NCI-H1694 treated with DMSO at 0.1 percent for 48 hours (cell line): ENCODE measurements at places on chromosomes 3 and 15.

DNA sequence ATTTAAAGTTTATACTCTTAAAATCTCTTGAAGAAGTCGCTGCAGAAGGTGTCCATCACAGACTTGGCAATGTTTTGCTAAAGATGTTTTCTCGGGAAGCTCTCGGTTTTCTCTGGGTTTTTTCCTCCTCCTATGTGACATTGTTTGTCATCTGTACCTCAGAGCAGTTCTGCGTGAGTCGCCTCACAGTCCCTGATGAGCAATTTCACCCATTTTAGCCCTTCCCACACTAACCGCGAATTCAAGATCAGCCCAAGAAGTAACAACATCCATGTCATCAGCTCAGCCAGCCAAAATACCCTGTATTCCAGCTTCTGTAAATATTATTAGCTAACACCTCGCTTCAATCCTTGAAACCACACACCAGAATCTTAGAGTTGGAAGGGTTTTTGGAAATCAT lies 224.3 kb upstream of the SETMAR start:
- DNase-seq, result no peak

- DNase-seq, result no peak
Observed at GRCh38 chr3:197283045-197283444, 15.4 kb downstream of the DLG1 start.

DNA sequence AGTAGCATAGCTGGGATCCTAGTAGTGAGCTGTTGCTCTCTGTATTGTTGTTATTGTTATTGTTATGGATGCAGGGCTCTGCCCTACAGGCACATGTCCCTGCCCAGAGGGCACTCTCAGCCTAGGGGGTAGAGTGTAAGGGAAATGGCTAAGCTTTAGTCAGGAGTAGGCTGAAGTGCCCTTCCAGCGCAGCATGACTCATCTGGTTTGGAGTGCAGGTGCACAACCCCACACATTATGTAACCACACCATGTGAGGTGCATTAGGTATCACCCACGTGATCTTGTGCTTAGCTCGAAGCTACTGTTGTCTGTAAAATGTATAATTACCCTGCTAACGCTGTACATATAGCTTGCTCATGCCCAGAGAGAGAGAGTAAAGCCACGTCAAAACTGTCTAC lies 48.3 kb upstream of the TIPARP start:
- no peak for DNase-seq

DNA sequence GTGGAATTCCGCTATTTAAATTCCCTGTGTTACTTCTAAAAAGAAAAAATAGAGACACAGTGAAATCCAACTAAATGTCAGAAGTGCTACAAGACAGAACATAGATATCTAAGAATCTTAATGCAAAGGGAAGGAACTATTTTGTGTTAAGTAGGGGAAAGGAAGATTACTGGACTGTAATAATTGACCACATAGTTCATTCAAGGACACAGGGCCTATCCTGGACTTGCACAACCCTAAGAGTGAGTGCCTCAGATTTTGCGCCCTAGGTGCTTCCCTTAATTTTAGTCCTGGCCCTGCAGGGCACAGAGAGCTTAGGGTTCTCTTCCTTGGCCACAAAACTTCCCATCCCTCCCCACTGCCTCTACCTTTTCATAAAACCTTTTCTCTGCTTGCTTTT lies 3.5 kb upstream of the IL20RB start:
- no peak for DNase-seq

GRCh38 chr3:160373655-160374054 lies 25.4 kb downstream of the IFT80 start:
- DNase-seq, result no peak

- DNase-seq, result no peak
Observed at GRCh38 chr15:29571792-29572431, 250.4 kb downstream of the TJP1 start.
